ENCODE measurements at places on chromosomes 7 and 10. TPM values are rescaled to one million over a fixed set of nuclear protein-coding genes. Genes with fewer than 3 reads are reported as not detected.

Gene CYP3A7
- not detected for total RNA-seq

Gene CYP3A5
- not detected for total RNA-seq

Gene SPDYE2
- total RNA-seq, result not detected

GRCh38 chr10:114526126-114526503, 121.8 kb upstream of the AFAP1L2 start:
- DNase-seq, result no peak

DNA sequence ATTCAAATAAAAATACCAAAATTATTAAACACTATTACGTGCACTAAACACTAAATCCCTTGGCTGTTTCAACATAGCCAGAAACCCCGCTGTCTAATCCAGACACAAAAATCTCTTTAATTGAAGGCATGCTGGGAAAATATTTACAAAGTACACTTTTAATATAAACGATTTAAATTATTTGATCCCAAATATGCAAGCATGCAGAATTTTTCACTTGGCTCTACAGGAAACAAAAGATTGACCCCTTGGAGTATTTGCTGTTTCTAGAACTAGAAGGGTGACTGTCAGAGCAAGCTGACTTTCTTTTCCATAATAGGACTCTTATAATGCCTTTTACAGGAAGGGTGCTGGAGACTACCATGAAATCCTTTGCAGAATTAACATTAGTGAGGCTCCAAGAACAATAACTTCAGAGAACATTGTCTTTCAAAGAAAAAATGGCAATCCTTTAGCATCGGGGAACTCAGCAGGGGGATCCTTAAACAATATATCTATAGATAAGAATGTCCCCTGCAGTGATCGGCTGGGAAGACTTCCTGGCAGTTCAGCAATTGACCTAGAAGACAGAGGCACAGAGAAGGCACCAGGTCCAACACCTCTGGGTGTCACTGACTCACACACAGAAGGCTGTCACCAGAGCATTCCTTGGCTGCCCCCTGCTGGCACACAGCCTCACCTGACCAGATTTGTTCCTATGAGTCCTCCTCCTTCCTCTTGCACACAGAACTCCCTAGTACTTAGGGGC, 55.8 kb upstream of the MRLN start:
- peak; percentile 84 for DNase-seq

GRCh38 chr10:77188521-77188920, 449.1 kb downstream of the KCNMA1 start:
- no peak for DNase-seq

DNA sequence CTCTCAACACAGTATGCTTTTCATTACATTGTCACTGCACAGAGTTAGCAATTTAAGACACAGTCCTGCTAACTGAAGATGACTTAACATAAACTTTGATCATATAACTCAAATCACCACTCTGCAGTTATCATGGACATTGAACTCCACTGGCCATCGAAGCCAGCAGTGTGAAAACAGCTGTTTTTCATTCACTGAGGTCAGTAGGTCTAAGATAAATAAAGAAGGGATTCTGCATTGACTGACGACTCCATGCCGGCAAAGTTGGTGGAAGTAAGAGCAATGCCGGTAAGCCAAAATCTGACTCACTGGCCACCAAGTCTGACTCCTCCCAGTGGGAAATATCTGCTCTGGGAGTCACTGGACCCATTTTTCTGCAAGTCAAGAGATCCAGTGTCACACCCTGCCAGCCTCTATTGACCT, 449.9 kb upstream of the ANKRD30A start:
- DNase-seq, result peak; percentile 57

DNA sequence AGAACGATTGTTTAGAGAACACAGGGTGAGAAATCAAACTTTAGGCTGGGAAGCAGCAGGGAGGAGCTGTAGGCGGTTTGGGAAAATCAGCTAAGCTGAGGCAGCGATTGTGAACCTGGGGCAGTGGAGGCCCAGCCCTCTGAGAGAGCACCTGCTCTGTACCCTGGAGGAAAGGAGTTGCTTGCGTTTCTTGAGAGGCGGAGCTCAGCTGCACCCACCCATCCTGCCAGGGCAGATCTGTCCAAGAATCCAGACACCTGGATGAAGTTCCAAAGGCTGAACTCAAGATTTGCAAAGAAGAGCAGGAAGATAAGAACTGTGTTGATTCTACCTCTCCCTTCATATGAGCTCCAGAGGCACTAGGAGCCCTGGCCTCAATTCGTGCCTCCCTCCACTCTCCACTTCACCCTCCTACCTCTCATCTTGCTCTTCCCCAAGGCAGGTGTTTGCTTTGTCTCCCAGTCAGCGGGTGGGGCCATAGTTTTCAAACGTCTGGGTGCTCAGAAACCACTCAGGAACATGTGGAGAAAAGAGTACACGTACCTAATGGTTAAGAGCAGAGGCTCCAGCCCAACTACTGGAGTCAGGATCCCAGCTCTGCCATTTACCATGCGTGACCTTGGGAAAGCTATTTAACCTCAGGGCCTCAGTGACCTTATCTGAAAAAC, 21.5 kb upstream of the TMEM213 start:
- no peak for DNase-seq

DNA sequence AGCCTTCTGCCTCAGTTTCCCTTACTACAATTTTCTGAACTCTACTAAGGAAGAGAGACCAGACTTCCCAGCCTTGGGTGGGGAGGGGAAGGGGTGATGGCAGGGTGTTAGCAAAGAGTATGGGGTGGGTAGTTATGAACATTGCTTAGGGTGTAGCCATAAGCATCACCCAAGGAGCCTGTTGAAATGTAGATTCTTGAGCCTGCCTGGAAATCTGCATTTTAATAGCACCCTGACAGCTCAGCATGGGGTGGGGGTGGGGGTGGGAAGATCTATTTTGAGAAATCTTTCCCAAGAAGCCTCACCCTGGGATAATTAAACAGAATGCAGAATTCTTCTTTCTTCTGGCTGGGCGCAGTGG, 164.8 kb downstream of the NRF1 start:
- no peak for DNase-seq

DNA sequence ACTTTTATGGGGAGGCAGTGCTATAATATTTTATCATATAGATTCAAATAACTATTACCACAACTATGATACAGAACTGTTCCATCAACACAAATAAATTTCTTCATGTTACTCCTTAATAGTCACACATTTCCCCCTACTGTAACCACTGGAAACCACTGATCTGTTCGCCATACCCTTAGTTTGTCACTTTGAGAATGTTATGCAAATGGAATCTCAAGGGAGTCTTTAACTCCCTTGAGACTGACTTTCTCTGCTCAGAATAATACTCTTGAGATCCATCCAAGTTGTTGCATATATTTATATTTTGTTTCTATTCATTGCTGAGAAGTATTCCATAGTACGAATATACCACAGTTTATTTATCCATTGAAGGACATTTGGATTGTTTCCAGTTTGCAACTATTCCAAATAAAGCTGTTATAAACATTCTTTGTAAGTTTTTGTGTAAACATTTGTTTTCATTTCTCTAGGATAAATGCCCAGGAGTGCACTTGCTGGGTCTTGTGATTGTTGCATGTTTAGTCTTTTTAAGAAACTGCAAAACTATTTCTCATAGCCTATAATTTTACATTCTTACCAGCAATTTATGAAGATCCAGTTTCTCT, 19.7 kb upstream of the PON2 start:
- no peak for DNase-seq

GRCh38 chr10:130485958-130486895, 350.0 kb downstream of the GLRX3 start:
- DNase-seq, result no peak

- DNase-seq, result no peak
Measured at GRCh38 chr10:13352519-13352918, 4.4 kb upstream of the SEPHS1 start.

DNA sequence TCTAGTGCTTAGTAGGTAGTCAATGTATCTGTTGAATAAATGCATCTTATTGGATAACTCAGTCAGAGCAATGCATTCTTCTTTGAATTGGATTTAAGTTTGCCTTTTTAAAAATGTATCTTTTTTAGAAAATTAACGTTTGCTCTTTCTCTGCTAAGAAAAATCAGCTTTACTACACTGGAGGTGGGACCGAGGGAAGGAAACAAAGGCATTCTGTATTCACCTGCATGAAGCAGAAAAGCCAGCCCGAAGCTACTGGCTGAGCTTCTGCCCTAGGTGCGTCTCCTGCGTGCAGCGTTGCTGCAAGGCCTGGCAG, 22.2 kb upstream of the ITGB1 start:
- DNase-seq, result no peak

GRCh38 chr7:121271916-121272315, 56.9 kb upstream of the WNT16 start:
- DNase-seq, result no peak

- DNase-seq, result no peak
Measured at GRCh38 chr10:5963071-5963470, 14.3 kb downstream of the IL15RA start.

DNA sequence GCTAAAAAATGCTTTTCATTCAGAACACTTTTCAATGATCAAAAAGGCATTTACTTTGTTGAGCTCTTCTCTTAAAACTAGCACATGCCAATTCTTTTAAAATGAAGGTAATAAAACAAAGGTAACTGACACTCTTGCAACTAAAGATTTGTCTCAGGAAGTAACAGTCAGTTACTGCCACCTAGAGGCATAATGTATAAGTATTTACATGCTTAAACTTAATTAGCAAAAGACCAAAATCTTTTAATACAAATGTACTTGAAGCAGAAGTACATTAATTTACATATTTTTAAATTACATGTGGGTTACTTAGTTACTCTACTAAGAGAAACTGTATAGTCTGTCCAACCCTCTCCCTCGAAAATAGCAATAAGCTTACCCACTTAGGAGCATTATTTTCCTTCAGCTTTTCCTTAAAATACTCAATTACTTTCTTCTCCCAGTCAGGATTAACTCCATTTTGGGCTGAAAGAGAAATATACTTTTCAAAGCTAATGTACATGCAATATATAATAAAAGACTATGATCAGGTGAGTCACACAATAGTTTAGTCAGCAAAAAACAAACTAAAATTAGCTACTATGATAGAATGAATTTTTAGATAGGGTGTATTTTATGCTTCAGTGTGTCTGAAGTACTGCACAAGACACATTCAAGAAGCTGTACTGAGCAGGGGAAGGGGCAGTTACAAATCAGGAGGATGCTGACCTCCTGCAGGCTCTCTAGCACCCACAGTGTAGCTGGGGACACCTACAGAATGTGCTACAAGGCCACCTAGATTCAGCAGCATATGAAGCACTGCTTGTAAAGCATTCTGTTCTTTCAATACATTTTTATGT, 13.0 kb downstream of the MCMBP start:
- no peak for DNase-seq

Data from aorta (tissue), 5 donors.